ENCODE measurements at places on chromosomes 7 and 10. TPM values are rescaled to one million over a fixed set of nuclear protein-coding genes. Genes with fewer than 3 reads are reported as not detected.

Gene GARIN1A
- 0.64 TPM for total RNA-seq

Gene OR2A42
- total RNA-seq: under 0.01 TPM

Gene GBX1
- total RNA-seq: not detected

Gene COBL
- total RNA-seq: not detected

Gene IGF2BP3
- 9.1 TPM for total RNA-seq

Gene TFPI2
- 140 TPM for total RNA-seq

Gene ARHGAP22
- 31.6 TPM for total RNA-seq

Gene FAM180A
- 2.9 TPM for total RNA-seq

Gene COL1A2
- 2,828 TPM for total RNA-seq

Gene NPSR1
- total RNA-seq: not detected

Gene CAV2
- 224 TPM for total RNA-seq

Gene IQUB
- 0.43 TPM for total RNA-seq

Gene LLCFC1
- not detected for total RNA-seq

Gene GNAT3
- not detected for total RNA-seq

GRCh38 chr10:133454204-133454893 lies 604 bp downstream of the SCART1 start:
- DNase-seq: no peak

DNA sequence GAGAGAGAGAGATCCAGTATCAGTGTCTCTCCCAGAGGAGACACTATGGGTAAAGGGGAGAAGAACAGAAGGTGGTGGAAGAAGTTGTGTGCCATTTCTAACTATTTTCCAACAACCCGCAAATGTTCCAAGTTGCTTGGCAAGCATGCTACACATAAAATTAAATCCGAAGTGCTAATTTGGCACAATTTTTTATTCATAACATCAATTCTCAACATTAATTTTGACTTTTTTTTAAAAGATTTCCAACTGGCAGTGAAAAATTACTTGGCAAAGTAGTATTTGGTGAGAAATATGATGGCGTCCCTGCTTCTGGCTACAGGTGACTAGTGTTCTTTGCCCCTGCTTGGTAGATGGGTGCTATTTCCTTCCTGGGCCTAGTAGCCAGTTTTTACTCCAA lies 622.0 kb downstream of the SORCS1 start:
- DNase-seq: no peak

DNA sequence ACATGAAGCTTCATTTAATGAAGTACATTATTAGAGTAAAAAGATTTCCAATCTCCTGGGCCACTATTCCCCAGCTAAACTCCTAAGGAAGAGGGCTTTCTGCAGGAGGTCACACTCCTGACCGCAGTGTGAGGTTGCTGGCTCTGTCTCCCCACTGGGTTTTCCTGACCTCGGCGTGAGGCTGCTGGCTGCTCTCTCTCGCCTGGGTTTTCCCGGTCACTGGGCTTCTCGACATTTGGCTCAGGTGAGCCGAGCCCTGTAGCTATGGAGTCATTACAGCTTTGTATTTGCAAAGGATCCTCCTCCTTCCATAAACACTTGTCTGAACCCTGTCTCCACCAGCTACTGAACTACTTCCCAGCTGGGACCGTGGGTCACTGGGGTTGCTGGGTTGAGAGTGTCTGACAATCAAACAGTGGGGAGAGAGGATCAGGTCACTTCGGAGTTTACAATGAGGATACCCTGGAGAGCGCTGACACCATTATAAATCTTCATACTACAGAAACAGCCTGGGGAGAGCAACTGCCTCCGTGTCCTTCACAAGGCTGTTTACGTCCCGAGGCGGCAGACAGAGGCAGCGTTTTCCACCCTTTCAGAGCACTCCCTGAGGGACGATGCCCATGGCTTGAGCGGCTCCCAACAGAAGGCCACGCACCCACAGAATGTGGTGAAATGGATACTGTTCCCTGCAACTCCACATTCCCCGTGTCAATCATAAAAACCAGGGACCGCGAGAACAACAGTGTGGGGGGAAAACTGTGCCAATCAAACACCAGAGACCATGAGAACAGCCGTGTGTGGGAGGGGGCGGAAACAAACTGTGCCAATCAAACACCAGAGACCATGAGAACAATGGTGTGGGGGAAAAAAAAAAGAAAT lies 226.2 kb downstream of the ZMYND11 start:
- DNase-seq: no peak

DNA sequence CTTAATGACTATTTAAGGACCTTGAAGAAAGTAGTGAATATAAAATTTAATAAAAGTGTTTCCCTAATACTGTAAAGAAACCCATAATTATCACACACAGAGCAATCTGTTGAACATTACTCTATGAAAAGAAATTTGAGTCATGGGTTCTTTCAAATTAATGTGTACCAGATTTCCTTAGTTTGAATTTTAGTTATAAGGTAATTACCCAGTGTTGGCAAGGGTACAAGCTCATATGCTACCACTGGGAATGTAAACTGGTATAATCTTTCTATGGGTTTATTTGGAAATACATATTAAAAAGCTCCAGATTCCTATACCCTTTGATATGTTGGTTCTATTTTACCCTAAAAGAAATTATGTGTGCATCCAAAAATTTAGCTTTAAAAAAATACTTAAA lies 22.9 kb downstream of the PANK1 start:
- DNase-seq: no peak

DNA sequence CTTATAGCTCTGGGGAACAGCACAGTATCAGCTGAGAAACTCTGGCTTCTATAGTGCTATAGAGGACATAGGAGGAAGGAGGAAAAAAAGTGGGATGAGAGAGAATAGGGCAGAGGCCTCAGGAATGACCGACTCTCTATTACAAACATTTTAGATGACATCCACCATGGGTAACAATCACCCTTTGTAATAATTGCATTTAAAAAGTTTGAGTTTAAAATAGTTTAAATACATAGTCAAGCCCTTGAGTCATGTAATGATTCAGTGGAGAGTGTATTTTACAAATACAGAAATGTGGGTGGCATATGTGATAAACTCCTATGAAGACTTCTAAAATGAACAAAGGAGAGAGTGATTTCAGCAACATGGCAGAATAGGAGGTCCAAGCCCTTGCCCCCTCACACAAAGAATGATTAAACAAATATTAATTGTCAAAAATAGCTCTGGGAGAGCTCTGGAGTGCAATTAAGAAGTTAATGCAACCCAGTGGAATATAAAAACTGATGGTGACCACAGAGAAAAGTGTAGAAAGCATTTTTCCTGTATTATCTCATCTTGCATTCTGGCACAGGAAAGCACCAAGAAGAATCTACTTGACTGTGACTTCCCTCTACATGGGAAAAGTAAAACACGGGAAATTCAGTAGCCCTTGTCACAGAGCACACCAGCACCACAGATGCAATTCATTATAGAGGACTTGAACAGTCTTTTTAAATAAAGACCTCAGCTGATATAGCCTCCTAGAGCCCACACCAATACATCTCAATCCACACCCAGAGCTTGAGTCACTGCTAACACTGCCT lies 569.0 kb upstream of the SORCS1 start:
- no peak for DNase-seq

DNA sequence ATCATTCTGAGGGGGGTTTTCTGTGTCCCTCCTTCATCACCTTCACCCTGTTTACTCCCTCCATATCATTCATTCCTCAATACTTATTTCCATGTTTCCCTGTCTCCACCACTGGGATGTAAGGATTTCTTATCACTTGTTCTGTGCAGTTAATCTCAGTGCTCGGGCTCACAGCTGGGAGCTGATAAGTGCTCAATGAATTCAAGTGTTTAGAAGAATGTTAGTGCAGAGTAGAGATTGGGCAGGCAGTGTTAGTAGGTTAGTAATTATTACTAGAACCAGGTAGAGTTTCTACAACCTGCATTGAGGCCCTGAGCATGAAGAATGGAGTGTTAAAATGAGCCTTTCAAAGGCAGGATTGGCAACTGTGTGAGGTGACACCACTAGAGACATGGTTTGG lies 458.1 kb downstream of the AUTS2 start:
- DNase-seq: no peak

DNA sequence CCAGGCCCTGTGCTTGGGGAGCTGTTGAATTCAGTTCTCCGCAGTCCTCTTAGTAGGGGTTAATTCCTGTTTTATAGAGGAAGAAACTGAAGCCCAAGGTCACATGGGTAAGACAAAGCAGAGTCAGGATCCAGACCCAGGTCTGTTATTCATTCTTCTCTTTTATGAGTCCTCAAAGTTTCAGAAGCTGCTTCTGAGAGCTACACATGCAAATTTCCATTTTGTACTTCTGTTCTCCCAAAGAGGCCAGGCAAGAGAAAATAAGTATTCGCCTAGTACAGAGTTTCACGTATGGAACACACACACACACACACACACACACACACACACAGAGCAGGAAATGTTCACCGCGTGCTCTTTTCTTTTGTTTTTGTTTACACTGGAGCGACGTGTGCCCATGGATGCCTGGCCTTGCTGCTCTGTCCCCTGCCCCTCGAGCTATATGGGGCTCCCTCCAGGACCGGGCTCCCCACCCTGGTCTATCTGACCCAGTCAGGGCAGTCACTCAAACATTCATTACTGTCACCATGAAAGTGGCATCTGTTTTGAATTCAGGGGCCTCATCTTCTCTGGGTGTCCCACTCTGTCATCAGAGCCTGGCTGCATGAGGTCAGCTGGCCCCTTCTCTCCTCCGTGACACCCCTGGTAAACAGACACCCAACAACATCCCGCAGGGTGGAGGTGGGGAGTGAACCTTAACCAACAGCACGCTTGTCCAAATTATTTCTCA lies 84.4 kb downstream of the TNS3 start:
- DNase-seq: peak; percentile 69

GRCh38 chr10:77160679-77161078 lies 476.9 kb downstream of the KCNMA1 start:
- peak; percentile 65 for DNase-seq

DNA sequence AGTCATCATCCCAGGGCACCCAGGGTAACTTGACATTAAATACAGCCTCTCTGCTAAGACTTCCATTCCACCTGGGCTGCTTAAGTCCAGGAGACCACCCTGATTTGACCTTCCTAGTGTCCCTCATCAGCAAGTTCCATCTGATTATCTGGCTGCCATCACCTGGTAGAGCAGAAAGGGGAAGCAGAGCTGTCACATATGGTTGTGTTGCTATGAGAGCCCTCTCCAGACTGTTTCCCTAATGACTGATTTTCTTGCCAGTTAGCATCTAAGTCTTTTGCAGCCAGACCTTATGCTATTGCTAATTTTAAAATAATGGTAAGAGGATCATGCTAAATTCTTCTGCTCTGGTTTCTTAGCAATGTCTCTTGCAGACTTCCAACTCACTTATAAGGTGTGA lies 38.7 kb downstream of the KCNH2 start:
- DNase-seq: no peak

- peak; percentile 49 for DNase-seq
Measured at GRCh38 chr7:128322040-128322643, 21.6 kb downstream of the RBM28 start.

GRCh38 chr7:40282858-40283257 lies 148.1 kb downstream of the SUGCT start:
- DNase-seq: peak; percentile 39

DNA sequence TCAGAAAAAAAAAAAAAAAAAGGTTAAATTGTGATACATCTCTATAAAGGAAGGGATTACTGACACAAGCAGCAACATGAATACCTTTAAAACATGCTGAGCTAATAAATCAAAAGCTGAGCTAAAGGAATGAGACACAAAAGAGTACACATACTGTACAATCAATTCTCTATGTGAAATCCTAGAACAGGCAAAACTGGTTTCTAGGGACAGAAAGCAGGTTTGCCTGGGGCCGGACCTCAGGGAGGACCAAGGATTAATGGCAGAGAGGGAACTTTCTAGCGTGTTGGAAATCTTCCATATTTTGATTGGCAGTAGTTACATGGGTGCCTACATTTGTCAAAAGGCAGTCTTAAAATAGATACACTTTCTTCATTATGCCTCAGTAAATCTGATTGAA lies 52.5 kb downstream of the KLRG2 start:
- DNase-seq: no peak

DNA sequence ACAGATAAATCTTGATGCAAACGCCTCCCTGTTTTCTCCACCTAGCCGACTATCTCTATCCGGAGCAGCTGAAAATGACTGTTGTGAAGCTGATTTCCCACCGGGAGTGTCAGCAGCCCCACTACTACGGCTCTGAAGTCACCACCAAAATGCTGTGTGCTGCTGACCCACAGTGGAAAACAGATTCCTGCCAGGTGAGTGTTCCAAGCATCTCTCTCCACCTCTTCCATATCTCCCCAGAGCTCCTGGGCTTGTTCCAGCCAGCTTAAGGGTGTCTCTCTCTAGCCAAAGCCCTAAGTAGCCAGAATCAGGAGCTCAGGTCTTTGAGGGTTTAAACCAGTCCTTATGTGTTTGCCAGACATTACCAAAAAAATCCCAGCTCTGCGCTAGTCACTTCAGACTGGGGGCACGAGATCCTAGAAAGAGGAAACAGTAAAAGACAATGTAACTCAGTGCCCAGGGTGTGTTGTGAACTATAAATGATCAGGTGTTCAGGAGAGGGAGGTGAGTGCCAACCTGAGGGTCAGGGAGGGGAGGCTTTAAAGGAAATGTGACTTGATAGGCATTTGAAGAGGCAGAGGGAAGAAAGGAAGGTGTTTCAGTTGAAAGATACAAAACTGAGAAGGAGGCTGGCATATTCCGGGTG lies 4.4 kb downstream of the PLAU start:
- no peak for DNase-seq

DNA sequence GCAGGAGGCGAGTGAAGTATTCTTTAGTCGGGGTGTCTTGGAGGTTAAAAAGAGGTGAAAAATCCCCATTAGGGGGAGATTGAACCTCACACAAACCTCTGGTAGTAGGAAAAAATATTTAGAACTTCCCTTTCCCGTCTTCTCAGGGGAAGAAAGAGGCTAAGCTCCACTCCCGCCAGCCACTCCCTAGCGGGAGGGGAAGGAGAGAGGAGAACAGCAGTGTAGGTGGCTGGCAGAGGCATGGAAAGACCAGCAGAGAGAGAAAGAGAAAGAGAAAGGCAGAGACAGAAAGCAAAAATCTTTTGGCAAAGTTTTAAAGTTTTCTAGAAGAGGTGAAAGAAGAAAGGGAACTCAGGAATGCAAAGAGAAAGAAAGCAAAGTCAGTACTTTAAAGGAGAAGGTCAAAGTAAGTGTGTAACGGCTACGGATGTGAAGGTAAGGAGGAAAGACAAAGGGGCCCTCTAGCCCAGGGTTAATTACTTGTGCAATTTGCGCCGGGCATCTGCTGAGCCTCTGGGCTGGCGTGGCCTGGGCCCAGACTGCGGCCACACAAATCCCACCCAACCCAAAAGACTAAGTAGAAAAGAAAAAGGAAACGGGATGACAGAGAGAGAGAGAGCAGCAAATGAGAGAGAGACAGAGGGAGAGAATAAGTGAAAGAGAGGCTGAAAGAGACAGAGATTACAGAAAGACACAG lies 72.3 kb upstream of the ZNF746 start:
- DNase-seq: no peak

GRCh38 chr7:27972276-27972675 lies 208.3 kb downstream of the JAZF1 start:
- DNase-seq: no peak

DNA sequence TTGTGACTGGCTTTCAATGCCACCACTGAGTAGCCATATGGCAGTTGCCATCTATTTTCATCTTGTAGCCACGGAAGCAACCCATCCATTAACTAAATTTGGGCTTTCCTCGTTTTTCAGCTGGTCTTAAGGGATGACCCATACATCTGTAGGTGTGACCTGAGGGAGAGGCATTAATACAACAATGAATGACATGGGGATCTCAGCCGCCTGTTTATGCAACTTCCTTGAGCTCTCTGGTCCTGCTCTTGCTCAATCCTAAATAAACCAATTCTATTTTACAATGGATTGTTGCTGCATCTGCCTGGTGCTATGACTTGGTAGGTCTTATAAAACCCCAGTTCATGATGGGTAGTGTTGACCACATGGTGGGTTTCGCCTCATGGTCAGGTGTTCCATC lies 21.9 kb upstream of the ADAM22 start:
- DNase-seq: no peak

GRCh38 chr10:61825628-61826027 lies 75.9 kb upstream of the ARID5B start:
- no peak for DNase-seq

All from fibroblast of villous mesenchyme (primary cell).